MCF 10A (cell line): ENCODE measurements at places on chromosomes 5 and 9. TPM values are rescaled to one million over a fixed set of nuclear protein-coding genes. Genes with fewer than 3 reads are reported as not detected.
A peak's percentile ranks its signal among the peaks of the same experiment; 100 is the strongest.

Gene FAXDC2
- total RNA-seq, result 0.79 and 2.1 TPM in 2 replicates

Gene CYFIP2
- 50.5 and 50.8 TPM in 2 replicates for total RNA-seq

Gene FBP2
- total RNA-seq, result not detected in 2 replicates

Gene SLC9A3
- total RNA-seq, result 0.93 and 1.0 TPM in 2 replicates

Gene ADGRV1
- 0.22 TPM in 1 of 2 replicates, not detected in the other for total RNA-seq

Gene NIM1K
- total RNA-seq, result not detected in 2 replicates

Gene FAT2
- total RNA-seq, result 5.9 and 9.9 TPM in 2 replicates

Gene HRH2
- not detected in 2 replicates for total RNA-seq

DNA sequence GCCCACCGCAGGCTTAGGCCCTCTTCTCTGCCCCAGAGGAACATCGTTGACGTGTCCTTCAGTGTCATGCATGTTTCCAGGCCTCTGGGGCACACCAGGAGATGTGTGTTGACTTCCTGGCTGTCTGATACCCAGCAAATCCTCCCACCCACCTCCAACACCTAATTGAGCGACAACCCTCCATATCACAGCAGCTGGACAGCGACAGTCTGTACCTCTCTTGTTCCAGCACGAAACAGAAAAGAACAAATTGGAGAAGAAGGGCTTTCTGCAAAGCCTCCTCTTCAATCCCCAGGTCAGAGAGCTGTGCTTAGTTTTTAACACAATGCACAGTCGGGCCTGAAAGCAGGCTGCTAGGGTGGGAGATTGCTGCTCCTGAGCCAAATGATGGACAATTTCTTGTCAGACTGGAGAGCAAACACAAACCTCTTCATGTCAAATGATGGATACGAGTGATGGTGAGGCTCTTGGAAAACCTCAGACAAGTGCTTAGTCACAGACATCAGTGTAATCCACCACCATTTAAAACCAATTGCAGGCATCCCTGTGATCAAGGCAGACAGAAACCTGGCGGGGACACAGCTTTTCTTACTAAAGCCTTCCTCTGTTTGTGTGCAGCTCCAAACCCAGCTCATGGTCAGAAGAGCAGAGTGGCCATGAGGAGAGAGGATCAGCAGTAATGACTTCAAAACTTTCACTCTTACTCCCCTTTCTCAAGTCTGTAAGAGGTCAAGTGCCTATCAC, 110.6 kb downstream of the EBF1 start:
- DNase-seq, result no peak

DNA sequence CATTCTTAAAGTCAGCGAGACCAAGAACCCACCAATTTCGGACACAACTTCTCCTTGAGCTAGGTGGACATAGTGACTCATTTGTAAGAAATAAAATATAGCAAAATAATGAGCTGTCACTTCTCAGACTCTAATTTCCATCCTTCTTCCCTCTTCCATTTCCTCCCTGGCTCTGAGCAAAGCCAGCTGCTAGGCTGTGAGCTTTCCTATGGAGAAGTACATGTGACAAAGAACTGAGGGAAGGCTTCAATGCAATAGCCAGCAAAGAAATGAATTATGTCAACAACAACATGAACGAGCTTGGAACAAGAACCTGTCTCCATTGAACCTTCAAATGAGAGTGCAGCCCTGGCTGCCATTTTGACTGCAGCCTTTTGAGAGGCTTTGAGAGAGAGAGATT, 25.9 kb upstream of the SELENOP start:
- no peak for DNase-seq

GRCh38 chr5:173155912-173156311, 11.6 kb downstream of the BNIP1 start:
- no peak for DNase-seq

DNA sequence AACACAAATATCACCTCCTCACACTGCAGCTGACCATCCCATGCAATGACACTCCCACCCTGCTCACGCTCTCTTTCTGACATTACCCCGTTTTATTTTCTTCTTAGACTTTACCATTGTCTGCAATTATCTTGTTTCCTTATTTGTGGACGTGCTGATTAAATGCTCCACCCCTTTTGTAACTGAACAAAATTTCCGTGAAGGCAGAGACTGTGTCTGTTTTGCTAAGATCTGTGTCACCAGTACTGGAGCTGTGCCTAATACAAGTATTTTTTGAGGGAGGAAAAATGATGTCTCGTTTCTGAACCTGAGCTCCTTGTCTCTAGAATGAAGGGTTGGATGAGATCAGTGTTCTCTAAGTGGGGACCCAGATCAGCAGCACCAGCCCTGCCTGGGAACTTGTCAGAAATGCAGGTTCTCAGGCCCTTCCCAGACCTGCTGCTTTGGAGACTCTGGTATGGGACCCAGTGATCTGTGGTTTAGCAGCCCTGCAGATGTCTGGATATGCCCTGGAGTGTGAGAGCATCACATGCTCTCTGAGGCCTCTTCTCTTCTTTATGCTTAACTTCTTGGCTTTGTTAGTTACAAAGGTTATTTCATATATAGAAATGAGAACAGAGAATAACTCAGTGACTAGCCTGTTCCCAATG, 181.7 kb upstream of the GAS1 start:
- DNase-seq, result no peak

DNA sequence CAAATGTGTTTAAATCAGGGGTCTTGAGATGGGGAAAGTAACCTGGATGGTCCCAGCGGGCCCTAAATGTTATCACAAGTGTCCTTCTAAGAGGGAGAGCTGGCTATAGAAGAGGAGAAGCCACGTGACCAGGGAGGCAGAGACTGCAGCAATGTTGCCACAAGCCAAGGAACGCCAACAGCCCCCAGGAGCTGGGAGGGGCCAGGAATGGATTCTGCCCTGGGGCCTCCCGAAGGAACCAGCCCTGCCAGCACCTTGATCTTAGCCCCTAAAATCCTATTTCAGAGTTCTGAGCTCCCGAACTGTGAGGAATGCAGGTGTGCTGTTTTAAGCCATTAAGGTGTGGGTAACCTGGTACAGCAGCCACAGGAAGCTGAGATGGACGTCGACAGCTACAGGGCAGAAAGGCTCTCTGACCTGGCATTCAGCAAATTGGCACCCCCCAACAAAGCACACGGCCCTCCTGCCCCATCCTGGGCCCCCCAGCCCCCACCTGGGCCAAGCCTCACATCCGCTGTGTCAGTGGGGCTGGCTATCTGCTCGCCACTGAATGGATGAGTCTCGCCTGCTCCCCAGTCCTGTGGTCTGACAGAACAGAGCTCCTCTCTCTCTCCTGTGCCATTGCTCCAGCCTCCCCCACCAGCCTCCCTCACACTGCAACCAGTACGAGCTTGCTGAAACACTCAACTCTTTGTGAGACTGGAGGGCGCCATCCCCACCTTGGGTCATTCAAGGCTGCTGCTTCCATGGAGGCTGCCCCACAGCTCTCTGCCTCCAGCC, 78.8 kb downstream of the ADAMTS2 start:
- DNase-seq, result no peak

DNA sequence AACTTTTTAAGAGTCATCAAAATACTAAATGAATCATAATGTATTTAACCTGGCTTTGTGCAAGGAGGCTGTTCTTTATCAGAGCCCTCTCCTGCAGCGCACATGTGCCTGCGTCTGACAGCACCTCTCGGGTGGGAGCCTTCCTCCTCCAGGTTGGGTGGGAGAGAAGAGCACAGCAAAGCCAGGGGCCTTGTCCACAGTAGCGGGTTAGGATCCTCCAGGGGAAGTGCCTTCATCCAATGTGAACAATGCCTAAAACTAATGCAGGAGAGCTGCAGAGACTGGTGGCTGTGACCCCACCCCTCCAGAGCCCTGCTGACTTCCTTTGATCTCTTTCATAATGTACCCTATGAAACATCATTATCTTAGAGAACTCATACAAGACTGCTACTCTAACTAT, 10.2 kb downstream of the UBE2QL1 start:
- no peak for DNase-seq

- DNase-seq, result no peak
Observed at GRCh38 chr5:113271745-113272454, 162.9 kb downstream of the TSSK1B start.

- DNase-seq, result no peak
Observed at GRCh38 chr5:164326219-164326618, 820.8 kb downstream of the MAT2B start.

- no peak for DNase-seq
Observed at GRCh38 chr9:13960011-13960765, 353.8 kb downstream of the NFIB start.

- peak; percentile 47 for DNase-seq
Observed at GRCh38 chr5:173762930-173763329, 125.2 kb upstream of the CPEB4 start.

GRCh38 chr5:55913466-55914413, 62.6 kb downstream of the IL31RA start:
- no peak for DNase-seq

DNA sequence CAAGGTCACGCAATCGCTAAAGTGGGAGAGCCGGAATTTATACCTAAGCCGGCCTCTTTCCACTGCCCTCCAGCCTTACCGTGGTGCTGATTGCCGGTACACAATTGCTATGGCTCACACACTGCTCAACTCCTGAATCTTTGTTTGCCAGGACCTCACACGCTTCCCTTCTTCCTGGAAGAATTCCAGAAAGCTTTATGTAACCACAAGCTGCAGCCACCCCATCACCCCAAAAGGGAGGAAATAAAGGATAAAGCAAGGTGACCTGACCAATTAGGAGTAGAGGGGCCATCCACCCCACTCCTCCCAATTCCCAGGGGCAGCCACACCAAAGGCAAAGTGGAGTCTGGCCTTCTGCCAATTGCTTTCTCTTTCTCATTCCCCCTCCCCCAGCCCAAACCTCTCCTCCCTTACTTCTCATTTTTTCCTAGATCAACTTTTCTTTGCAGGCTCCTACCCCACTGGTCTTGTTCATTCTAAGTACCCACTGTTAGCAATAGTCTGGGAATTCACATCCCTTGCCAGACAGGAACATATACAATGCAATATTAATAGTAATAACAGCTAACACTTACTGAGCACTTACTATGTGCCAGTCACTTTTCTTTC, 18.0 kb upstream of the CDC23 start:
- peak; percentile 62 for DNase-seq

GRCh38 chr9:112032009-112032408, 135.4 kb downstream of the UGCG start:
- no peak for DNase-seq

- DNase-seq, result no peak
Observed at GRCh38 chr9:4639420-4639819, 22.7 kb upstream of the PLPP6 start.

DNA sequence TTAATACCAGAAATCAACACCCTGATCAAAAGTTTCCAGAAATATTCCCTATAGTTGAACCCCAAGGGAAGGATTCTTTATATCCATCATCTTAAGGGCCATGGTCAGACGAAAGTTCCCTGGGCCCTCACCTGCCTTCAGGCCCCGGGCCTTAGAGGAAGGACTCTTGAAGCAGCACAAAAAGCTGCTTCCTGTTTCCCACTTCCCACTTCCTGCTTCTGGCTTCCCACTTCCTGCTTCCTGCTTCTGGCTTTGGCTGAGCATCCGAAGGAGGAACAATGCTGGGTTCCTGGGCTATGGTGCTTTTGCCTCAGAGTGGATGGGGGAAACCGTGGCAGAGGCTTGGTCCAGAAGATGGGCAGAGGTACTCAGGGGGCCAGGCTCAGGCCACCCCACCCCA, 25.8 kb upstream of the DAP start:
- DNase-seq, result no peak

DNA sequence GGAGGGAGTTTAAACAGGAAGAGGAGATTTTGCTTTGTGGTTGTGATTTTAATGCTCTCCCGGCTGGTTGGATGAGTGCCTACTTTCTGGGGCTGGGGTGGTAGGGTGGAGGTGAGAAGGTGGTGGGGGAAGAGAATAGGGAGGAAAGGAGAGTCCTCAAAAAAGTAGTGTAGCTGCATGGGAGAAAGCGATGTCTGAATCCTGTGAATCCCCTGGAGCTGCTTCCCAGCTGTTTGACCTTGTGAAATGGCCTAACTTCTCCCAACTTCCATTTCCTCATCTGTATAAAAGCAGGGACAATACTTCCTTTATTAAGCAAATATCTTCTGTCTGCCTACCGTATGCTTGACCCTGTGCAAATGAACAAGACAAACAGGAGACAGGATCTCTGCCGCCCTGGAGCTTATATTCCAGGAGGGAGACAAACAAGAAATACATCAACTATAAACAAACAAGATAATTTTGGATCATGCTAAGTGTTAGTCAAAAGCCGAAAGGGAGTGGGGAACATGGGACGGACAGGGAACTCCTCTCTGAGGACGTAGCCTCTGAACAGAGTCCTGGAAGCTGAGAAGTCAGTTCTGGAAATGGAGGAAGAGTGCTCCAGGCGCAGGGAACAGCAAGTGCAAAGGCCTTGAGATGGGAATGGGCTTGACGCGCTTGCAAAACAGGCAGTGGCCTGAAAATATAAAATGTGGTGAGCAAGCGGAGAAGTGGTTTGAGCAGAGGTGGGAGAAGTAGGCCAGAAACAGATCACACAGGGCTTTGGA, 103.5 kb downstream of the SPRY4 start:
- no peak for DNase-seq

DNA sequence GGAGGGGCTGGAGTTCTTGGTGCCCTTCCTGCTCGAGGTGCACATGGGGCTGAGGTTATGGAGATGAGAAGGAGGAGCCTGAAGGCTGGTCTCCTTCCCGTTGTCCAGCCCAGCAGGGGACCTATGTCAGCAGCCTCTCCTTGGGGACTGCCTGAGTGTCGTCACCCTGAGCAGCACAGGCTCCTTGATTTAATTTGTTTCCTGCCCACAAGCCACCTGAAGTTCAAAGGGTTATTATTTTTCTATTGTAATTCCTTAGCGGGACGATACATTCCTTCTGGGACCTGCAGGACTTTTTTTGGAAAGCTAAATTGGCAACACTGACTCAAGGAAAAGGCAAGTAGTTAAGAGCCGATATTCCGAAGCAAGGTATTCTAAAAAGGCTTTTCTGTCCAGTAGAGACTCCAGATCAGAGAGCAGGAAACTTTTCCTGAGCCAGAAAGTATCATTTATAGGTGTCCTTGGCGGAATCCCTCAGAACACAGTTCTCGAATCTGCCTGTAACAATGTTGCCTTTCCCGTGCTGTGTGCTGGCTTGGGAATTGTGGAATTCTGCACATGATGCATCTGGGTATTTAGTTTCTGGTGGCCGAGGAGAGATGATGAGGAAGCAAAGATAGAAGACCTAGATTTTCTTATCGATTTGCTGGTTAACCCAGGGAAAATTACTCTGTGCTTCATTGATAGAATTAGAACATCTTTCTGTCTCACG, 55.4 kb downstream of the ARHGAP26 start:
- DNase-seq, result no peak

DNA sequence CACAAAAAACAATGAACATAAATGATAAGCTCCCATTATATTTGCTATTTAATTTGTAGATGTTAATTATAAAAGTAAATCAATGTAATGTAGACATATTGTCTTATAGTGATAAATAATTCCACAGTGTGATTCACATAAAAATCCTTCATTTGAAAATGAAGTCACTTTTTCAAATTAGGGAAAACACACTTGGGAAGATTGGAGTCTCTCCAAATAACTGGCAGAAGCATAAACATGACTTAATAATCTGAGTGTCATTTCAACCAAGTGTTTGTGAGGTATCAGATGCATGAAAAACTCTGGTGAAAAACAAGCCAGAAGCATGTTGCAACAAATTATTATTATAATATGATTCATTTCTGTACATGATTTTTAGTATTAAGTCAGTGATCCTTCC, 102.2 kb downstream of the CETN3 start:
- no peak for DNase-seq

- DNase-seq, result peak; percentile 70
Observed at GRCh38 chr9:90044710-90045151, 439.9 kb downstream of the GADD45G start.
